A549 treated with RU486 at 1 μM for 4 hours (cell line): ENCODE measurements at places on chromosomes 5 and 9. TPM values are rescaled to one million over a fixed set of nuclear protein-coding genes. Genes with fewer than 3 reads are reported as not detected.

TRMO gene
- 11.7 to 14.6 TPM (median 14.1 TPM) in 5 replicates for total RNA-seq

CMYA5 gene
- total RNA-seq, result 0.08 to 0.15 TPM (median 0.12 TPM) in 5 replicates

SLC25A2 gene
- total RNA-seq, result not detected in 5 replicates

IRX4 gene
- 0.26 to 0.44 TPM (median 0.38 TPM) in 5 replicates for total RNA-seq

PDLIM4 gene
- total RNA-seq, result 0.12 to 0.49 TPM (median 0.37 TPM) in 4 of 5 replicates, not detected in the other

SLC9A3 gene
- total RNA-seq, result 2.1 to 2.9 TPM (median 2.4 TPM) in 5 replicates

RIMOC1 gene
- total RNA-seq, result 3.7 to 11.5 TPM (median 11.0 TPM) in 5 replicates

TTC23L gene
- 0.18 to 0.33 TPM in 2 of 5 replicates, not detected in the others for total RNA-seq

STK32A gene
- 0.18 to 0.39 TPM (median 0.34 TPM) in 5 replicates for total RNA-seq

GDA gene
- 0.93 to 1.6 TPM (median 1.3 TPM) in 5 replicates for total RNA-seq
